ENCODE measurements at places on chromosomes 5 and 9.

- no peak for DNase-seq
Observed at GRCh38 chr9:33082128-33082527, 5.7 kb upstream of the SMU1 start.

GRCh38 chr9:128056887-128057723, 10.0 kb downstream of the NAIF1 start:
- no peak for DNase-seq

DNA sequence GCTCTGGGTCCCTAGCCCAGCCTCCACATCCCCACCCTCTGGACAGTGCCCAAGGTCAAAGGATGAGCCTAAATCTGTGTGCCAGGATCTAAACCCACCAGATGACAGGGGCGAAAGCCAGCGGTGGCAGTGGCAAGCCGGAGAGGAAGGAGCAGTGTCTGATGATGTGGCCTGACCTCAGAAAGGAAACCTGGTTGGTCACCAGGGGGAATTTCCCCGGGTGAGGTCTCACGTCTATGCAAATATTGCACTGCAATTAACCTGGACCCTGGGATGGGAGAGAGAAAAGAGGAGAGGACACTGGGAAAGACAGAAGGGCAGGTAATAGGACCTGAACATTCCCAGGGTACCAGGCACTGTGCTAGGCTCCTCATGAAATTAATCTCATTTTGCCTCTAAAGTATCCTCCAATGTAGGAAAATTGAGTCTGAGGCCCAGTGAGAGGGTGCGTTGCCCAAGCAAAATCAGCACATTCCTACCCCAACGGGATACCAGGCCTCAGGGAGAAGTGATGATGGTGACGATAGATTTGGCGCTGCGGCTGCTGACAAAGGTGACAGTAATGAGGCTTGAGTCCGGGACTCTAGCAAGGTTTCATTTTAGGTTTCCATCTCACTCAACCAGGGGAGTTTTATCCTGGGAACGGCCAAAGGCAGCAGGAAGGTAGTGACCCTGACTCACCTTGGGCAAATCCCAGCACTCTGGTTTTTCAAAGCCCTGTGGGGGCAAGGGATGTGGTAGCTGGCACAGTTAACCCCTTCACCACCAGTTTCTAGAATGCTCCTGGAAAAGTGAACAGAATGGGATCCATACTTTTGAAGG, 13.4 kb upstream of the TNIP1 start:
- no peak for DNase-seq

DNA sequence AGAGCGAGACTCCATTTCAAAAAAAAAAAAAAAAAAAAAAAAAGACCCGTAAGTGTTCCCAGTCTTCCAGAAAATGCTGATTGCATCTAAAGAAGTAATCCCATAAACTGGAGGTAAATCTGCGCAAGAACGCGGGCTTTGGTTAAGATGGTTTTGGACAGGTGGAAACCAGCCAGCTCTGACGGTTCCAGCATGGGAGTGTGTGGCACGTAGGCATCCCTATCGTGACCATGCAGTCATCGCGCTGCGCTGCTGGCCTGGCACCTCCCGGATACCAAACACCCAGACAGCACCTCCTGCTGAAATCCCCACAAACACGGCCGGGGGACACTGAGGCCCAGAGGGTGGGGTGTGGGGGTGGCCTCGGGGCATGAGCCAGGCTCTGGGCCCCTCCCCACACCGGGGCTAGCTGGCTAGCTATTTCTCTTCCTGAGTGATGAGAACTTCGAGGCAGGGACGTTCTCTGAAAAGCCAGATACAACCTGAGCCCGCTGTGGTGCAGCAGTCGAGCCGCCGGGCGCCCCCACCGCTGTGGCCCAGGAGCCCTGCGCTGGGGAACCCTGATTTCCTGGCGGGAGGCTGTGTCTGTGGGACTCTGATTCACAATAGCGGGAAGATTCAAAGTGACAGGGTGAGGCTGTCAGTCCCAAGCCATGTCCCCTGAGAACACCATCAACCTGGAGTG, 32.2 kb upstream of the NOTCH1 start:
- DNase-seq: no peak

GRCh38 chr5:75438722-75439121, 72.7 kb downstream of the CERT1 start:
- no peak for DNase-seq

DNA sequence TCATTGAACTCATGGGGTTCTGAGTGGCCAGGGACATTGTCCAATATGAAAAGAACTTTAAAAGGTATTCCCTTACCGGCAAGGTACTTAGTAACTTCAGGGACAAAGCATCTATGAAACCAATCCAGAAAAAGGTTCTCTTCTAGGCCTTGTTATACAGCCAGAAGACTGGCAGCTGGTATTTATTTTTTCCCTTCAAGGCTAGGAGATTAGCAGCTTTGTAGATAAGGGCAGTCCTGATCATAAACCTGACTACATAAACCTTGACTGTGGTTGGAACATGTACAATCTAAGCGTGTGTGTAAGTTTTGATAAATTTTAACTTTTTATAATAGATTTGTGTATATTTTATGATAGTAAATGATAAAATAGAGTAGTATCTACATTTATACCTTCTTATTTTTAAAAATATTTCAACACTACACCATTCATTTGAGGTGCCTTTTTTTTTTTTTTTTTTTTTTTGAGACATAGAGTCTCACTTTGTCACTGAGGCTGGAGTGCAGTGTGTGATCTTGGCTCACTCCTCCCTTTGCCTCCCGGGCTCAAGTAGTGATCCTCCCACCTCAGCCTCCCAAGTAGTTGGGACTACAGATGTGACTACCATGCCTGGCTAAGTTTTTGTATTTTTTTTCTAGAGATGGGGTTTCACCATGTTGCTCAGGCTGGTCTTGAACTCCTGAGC, 24.5 kb downstream of the RANBP17 start:
- DNase-seq: no peak
